ENCODE measurements at places on chromosomes 11 and 22.

DNA sequence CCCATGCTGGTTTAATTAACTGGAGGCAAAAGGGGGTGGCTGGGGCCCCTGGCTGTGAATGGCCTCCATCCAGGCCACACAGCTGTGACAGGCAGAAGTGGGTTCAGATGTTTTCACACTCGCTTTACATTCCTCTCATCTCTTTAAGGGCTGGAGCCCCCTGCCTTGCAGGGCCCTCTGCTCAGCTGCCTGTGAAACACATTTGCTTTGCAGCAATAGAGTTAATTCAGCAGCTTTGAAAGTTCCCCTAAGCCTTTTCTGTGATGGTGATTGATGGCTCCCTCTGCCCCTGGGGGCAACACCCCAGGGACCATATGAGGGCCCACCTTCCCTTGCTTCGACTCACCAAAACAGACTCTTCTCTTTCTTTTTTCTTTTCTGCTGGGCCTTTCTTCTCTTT is 139.3 kb downstream of the FEZ1 start:
- no peak for DNase-seq

- DNase-seq: peak; percentile 28
Measured at GRCh38 chr11:130561441-130561881, 113.0 kb downstream of the ADAMTS15 start.

DNA sequence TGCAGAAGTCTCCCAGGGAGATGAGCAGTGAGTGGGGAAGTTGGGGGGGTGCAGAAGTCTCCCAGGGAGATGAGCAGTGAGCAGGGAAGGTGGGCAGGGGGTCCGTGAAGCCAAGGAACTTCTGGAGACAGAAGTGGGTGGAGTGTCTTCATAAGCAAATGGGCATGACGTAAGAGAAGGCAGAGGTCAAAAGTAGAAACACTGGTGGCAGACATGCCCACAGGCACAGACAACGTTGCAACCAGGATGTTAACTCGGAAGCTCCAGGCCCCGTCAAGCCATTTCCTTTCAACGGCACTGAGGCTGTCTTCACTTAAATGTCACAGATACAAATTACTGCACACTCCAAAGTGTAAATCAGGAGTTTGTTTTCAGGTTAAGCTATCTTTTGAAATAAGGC is 186.1 kb downstream of the SHANK2 start:
- DNase-seq: no peak

GRCh38 chr22:30695871-30696655 is 1.4 kb downstream of the OSBP2 start:
- DNase-seq: no peak

DNA sequence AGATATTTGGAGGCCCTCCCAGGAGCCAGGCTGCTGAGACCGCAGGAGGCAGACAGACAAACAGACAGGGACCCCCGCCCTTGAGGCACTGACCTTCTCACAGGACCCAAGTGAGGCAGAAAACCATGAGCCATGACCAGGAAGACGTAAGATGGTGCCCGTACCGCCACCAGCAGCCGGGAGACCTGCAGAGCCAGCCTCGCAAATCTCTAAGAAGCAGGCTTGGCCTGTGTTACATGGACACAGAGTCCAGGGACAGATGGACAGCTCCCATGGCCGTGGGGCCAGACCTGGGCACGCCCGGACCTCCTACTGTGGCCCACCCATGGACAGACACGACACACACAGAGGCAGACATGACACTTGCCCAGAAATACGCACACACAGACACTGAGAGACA is 30.7 kb upstream of the TOLLIP start:
- DNase-seq: no peak

DNA sequence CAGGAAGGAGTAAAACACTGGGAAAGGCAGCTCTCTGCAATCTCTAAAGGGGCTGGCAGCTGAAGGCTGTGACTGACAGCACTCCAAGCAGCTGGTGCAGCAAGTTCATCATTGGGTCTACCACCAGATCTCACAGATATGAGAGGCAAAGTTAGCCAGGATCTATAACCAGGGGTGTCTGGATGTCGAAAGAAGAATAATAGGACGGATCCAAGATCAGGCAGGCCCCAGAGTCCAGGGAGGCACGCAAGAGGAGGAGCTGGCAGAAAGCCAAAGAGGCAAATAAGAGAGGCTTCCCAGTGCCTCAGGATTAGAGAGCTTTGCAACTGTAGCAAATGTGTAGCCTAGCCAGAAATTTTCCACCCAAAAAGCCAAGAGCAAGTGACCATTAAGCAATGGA is 77.1 kb downstream of the RBMXL2 start:
- DNase-seq: no peak

GRCh38 chr11:126655807-126656128 is 300.3 kb downstream of the ST3GAL4 start:
- DNase-seq: peak; percentile 15

- no peak for DNase-seq
Measured at GRCh38 chr11:132719684-132720083, 812.6 kb downstream of the OPCML start.

- DNase-seq: peak; percentile 46
Measured at GRCh38 chr22:36419177-36419911, 31.6 kb upstream of the MYH9 start.

GRCh38 chr11:1929621-1930461 is 10.3 kb downstream of the TNNT3 start:
- no peak for DNase-seq

GRCh38 chr11:122108192-122108799 is 7.7 kb downstream of the BLID start:
- peak; percentile 60 for DNase-seq

- no peak for DNase-seq
Measured at GRCh38 chr22:28514321-28514821, 165.3 kb downstream of the TTC28 start.

DNA sequence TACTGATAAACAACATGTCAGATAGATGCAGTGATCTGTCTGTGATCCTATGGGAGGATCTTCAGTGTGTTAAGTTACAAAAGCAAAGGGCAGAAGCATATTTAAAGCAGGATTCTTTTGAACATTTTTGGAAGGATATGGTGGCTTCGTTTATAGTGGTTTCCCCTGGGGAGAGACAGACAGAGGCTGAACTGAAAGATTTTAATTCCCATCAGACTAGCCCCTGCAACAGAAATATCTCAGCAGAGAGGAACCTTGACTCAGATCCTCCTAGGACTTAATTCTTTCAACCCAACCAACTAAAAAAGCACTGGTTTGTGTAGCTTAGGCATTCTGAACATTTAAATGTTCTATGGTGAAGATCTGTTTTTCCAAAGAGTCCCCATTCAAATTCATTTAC is 5.7 kb downstream of the CLTCL1 start:
- DNase-seq: no peak

GRCh38 chr11:115257270-115257669 is 246.9 kb downstream of the CADM1 start:
- DNase-seq: no peak
